AG09309 (cell line): ENCODE measurements at places on chromosomes 7 and 10.

GRCh38 chr7:115674467-115675024, 356.0 kb downstream of the TFEC start:
- DNase-seq: no peak

- no peak for DNase-seq
Observed at GRCh38 chr7:105775580-105775979, 100.8 kb downstream of the ATXN7L1 start.

DNA sequence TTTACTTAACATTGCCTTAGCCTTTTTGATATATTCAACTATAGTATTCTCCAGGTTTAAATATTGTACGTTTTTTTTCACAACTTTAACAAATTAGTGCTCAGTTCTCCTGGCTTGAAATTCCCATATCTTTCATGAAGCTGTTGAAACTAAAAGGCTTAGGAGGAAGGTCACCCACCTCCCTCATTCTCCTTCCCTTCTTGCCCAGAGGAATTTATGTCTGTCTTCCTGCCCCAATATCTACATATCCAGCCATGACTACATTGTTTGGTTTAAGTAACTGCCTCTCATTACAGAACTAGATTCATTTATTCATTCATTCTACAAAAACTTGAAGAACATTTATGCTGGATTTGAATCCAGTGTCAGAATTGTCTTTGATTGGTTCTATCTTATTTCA, 254.8 kb upstream of the C7orf33 start:
- no peak for DNase-seq

GRCh38 chr10:21160116-21160515, 263.0 kb upstream of the NEBL start:
- no peak for DNase-seq

DNA sequence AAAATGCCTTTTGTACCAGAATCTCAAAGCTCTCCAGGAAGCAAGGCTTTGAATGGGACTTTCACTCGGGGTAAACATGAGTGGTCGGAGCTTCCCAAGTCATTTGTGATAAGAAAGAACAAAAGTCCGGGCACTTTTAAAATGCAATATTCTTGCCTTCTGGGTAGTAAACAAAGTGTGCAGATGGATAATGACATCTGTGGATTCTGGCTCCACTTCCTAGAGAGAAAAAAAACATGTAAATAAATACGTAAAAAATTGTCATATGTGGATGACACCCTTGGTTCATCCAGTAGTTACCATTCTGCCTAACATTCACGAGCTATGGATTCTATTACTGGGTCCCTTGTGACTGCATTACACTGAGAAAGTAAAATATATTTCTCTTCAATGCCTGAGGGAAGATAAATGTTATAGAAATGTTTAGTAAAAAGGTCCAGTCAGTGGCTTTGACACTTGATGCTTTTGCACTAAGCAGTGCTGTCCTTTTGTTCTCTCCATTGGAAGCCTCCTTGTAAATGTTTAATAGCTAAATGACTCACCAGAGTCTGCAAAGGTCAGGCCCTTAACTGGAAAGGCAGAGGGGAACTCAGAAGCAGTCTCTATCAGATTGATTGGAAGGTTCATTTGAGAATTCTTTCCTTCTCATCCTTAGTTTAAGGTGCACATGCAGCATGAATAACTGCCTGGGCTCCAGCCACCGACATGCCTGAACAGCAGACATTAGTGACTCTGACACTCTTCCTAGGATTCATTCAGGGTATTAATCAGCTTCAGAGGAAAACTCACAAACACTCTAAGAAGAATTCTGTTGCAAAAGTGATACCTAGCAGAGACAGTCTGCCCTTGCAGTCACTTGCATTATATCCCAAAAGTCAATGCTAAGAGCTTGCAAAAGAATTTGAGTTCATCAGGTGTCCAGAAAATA, 11.7 kb upstream of the EDRF1 start:
- DNase-seq: no peak

GRCh38 chr10:132668048-132668394, 117.9 kb downstream of the NKX6-2 start:
- no peak for DNase-seq

DNA sequence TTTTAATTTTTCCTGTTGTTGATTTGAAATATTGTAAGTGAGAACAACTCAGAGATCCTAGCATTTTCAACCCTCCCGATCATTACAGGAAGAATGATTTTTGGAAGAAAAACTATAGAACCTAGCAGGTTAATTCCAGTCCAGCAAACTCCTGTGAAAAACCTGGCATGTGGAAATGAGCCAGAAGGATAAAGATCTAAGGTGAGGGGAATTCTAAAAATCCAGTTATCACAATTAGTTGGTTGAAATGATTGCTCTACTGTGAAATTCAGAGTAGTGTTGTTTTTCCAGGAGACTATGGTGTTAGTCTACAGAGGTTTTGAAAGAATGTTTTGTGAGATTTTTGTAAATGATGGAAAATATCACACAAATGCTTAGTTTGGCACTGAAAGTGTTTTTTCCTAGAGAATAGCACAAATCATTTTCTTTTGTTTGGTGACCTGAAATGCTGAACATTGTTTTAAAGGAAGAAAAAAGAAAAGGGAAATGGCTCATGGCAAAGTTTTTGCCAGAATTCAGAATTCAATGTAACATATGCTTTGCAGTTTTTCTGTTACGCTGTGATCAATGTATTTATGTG, 152.4 kb upstream of the SLC26A5 start:
- DNase-seq: no peak

DNA sequence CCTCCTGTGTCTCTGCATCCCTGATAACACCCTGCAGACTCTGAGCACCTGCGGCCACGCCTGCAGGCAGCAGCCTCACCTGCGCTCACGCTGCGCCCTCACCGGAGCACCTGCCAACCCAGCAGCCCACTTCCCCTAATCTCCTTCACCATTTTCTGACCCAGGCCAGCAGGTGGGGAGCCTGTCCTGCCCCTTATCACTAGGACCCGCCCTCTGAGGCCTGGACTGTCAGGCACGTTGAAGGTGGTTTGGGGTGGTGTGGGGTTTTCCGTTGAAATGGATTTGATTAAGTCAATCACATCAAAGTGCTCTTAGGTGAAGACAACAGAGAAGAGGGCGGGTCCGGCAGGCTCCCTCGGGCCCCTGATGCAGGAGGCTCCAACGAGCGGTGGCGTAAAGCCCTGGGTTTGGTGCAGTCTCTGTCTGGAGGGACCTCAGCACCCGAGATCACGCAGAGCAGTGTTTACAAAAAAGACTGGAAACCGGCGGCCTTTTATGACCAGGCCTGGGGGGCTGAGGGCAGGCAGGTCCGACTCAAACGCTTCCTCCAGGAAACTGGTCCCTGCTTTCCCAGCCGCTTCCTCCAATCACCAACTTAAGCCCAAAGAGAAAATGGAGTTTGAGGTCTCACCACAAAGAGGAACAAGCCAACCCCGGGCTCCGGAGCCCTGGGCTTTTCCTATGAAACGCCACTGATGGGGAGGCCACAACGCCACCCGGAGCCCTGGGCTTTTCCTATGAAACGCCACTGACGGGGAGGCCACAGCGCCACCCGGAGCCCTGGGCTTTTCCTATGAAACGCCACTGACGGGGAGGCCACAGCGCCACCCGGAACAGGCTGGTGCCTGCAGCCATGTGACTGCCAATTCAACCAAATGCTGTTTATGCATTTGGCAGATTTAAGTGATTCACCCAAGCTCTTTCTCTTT, 45.5 kb downstream of the DPYSL4 start:
- DNase-seq: no peak

- no peak for DNase-seq
Observed at GRCh38 chr7:133771788-133772419, 355.2 kb upstream of the LRGUK start.

DNA sequence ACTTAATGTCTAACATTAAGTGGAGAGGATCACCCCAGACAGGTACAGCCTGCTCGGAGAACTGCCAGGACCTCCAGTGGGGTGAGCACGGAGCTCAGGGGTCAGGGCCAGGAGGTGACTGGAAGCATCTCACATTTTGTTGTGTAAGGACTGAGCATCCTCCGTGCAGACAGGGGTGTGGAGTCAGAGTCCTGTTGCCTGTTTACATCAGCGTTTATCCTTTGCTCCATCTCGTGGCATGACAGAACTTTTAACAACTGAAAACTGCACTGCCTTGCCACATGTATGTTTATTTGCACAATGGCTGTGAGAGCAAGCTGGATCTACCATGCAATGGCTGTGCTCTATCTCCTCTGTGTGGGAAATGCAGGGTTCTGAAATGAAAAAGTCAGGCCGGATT, 175.4 kb upstream of the AKR1E2 start:
- DNase-seq: peak; percentile 53

DNA sequence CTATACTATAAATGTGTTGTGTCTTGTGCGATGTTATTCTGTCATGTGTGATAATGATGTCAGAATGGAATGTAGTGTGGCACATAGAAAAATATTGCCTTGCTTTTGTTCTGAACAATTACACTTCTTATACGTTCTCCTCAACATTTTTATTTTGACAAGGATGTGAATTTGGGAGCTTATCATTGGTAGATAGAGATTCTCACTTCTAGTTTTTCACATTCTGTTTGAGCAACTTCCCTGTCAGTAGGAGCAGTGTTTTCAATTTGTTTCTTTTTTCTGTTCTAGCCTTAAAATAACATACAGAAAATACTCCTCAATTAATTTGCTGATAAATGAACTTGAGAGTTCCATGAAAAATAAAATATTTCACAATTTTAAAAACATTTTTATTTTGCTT, 17.6 kb downstream of the SUN3 start:
- DNase-seq: no peak

DNA sequence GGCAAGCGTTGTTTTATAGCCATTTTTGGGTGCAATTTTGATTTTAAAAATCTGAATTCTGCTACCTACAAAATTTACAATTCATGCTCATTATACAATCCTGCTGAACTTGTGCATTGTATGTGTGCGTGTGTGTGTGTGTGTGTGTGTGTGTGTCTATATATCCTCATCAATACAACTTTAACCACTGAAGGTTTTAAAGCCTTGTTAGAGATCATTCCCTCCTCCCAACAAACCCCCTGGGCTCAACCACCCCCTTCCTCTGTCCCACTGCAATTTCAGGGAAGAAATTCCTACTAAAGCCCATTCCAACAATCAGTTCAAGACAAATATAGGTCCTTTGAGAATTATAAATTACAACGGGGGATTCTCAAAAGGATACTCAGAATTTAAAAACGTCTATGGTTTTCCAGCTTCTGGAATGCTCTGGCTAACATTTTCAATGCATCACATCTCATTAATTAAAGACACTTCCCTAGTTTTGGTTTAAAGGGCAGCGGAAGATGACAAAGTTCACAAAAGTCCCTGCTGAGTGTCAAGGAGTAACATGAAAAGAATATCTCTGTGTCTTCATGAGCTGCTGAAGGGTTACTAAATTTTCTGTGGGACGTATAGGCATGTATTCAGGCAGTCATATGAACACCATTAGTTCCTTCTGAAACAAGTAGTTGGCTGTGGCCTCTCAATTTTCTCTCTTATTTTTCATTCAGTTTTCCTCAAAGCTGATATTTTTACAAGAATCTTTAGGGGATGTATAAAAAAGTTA, 889 bp upstream of the SEMA3A start:
- no peak for DNase-seq

DNA sequence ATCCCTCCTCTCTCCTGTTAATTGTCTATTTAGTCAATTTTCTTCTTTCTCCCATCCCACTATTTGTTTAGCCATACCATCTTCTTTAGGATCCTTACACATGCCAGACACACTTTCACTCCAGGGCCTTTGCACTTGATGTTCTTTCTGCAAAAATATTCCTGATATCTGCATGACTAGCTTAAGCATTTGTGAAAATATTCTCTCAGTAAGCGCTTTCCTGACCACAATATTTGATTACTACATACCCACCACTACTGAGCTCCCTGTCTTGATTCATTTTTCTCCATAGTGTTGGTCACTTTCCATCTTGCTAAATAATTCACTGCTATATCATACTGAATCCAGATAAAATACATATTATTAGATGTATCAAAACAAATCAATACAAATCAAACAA, 75.1 kb downstream of the SEMA3D start:
- no peak for DNase-seq

DNA sequence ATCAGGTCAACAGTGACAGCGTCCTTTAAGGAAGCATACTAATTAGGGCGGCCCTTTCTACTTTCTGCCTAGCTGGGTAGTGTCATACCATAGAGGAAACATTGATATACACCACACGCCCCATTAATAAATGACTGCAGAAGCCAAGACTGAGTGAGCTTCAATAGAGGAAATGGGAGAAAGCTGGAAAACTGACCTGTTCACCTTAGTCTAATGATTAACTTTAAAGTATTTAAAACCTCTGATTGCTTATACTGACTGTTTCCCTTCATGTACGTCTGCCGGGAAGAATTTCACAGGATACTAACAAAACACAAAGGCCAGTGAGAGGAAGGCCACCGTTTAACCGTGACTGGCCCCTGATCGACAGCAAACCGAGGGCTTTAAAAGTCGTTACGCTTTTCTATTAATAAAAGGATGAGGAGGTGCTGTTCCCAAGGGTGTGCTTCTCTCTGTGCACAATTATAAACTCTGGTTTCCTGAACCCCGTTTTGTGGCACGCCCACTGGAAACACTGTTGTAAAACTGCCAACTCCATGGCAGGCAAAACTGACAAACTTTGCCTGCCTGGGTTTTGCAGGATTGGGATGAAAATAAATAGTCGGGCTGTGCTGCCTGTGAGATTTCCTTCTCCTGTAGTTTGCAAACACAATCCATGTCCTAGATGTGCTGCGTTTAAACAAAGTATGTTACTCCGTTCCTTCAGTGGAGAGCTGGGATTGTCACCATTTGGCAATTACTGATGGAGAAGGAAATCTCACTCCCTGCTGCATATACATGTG, 137.6 kb downstream of the NRP1 start:
- no peak for DNase-seq

- DNase-seq: no peak
Observed at GRCh38 chr10:33328253-33328652, 6.2 kb downstream of the NRP1 start.

DNA sequence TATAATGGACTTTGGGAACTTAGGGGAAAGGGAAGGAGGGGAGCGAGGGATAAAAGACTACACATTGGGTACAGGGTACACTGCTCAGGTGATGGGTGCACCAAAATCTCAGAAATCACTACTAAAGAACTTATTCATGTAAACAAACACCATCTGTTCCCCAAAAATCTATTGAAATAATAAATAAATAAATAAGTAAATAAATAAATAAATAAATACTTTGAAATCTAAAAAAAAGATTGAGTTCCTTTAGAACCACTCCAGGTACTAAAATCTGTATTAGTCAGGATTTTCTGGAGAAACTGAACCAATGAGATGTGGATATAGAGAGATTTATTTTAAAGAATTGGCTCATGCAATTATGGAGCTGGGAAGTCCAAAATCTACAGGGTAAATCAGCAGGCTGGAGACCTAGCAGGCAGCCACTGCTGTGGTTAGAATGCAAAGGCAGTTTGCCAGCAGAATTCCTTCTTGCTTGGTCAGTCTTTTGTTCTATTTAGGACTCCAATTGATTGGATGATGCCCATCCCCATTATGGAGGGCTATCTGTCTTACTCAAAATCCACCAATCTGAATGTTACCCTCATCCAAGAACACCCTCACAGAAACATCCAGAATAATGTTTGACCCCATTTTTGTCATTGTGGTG, 8.9 kb downstream of the IGFBP1 start:
- peak; percentile 67 for DNase-seq

DNA sequence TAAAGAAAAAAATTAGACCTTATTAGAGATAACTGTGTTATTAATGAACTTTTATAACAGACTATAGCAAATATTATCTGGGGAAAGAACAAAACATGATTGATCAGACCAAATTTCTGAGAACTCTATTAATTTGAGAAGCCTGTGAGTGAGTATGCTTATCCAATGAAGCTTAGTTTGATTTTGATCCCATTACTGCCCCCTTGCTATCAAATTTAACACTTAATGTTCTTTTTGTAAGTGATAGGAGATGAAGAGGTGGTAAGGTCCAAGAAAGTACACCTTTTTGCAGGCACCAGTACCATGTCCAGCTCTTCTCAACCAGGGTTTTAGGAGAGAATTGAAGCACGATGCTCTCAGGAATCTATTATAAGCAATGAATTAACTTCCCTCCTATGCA, 49.9 kb downstream of the ZNF365 start:
- DNase-seq: no peak
